ENCODE measurements at places on chromosomes 3 and 15. TPM values are rescaled to one million over a fixed set of nuclear protein-coding genes. Genes with fewer than 3 reads are reported as not detected.

GRCh38 chr3:48694610-48695392 is 9.1 kb upstream of the NCKIPSD start:
- DNase-seq: no peak

- DNase-seq: no peak
Observed at GRCh38 chr3:134216191-134216764, 34.4 kb downstream of the RYK start.

GRCh38 chr3:152724270-152724669 is 110.7 kb upstream of the P2RY1 start:
- DNase-seq: no peak

GRCh38 chr3:183958775-183959174 is 58.9 kb downstream of the ABCC5 start:
- DNase-seq: no peak

GRCh38 chr3:112531358-112531781 is 30.4 kb downstream of the ATG3 start:
- DNase-seq: no peak

GRK7 gene
- polyA plus RNA-seq: not detected

- no peak for DNase-seq
Observed at GRCh38 chr3:18890449-18890848, 257.9 kb upstream of the KCNH8 start.

GOLGA8Q gene
- 0.14 TPM for polyA plus RNA-seq

PLSCR2 gene
- not detected for polyA plus RNA-seq

TYRO3 gene
- polyA plus RNA-seq: 1.1 TPM

ST3GAL6 gene
- polyA plus RNA-seq: 38.9 TPM

COL7A1 gene
- polyA plus RNA-seq: 0.43 TPM

GRCh38 chr3:193301433-193301832 is 60.4 kb downstream of the PLAAT1 start:
- no peak for DNase-seq

- no peak for DNase-seq
Observed at GRCh38 chr3:109984976-109985375, 647.6 kb upstream of the DPPA4 start.

DNA sequence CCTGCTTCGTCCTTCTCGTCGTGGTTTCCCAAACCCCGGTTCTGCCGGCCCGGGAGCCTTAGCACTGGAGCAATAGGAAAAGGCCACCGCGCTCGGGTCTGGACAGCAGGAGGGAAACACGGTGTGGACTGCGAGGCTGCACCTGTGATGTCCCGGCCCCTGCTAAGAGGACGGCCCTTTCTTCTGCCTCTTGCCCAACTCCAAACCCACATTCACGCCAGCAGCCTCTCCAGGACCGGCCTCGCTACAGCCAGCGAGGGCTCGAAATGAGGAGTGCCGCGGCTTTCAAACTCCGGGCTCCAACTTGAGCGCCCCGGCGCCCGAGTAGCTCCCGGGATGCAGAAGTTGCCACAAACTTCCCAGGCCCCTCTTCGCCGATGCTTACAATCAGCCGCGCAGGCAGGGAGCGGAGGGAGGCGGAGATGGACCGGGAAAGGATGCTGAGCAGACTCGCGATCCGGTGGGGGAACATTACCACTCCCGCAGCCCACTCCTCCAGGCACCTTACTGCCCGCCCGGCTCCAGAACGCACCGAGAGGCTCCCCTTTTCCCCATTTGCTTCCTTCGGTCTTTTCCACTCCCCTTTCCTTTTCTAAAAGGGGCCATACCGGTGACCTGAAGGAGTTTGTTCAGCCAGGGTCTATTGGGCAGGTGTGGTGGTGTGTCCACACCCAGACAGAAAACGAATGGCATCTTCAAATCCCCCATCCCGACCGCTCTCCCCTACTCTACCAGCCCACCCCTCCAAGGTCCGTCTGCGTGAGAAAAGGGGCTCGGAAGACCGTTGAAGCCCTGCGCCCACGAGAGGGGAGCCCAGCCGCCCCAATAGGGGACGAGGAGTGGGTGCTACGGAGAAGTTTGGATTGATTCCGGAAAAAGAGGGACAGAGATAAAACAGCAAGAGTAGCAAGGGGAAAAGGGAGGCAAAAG is 18.8 kb upstream of the SATB1 start:
- peak; percentile 39 for DNase-seq

DNA sequence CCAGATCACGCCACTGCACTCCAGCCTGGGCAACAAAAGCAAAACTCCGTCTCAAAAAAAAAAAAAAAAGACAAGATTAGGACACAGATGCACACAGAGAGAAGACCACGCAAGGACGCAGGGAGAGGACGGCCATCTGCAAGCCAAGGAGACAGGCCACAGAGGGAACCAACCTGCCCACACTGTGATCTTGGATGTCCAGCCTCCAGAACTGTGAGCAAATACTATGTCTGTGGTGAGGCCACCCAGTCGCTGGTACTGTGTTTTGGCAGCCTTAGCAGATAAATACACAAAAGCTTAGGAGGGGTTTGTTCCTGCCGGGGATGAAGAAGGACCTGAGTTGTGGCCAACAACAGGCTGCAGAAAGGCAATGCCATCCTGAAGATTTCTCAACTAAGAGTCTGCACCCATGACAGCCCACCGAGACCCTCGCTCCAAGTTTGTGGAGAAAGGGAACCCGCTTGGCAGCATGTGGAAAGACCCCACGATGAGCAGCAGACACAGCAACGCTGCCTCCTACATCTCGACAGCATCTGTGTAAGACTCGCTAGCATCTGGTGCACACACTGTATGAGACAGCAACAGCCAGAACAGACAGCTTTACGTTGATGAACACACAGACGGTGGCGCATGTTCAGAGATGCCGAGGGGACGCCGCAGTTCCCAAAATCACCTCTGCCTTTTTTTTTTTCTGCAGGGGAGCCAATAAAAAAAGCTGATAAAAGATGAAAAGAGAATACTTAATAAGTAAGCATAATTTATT is 13.7 kb downstream of the CYFIP1 start:
- DNase-seq: no peak

DNA sequence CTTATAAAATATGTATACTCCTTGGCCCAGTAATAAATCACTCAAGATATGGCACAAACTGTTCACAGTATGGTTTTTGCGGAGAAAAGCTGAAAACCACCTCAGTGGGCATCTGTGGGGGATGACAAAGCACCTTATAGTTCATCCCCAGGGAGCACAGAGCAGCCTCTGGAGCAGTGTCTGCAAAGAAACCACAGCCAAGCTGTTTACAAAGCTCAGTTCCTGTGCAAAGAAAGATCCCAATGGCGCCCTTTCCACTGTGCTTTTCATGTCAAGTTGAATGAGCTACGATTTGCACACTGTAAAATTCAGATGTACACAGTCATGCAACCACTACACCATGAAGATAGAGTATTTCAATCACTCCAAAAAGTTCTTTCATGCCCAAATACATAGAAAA is 2.5 kb upstream of the EFCC1 start:
- DNase-seq: no peak

DNA sequence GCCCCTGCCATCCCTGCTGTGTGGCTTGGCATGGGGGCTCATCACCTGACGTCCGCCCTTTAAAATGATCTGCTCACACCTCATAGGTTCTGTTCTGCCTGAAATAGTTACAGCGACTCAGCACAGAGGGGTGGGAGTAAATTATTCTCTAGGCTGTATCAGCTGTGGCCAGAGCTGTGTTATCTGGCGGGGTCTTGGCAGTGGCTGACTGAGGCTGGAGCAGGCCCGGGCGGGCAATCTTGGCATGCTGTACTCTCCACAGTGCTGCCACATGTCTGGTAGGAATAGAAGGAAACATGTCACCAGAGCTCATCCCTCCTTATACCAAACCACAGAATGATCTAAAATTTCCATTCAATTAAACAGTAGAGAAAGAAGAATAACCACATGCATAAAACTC is 499.9 kb upstream of the LMCD1 start:
- no peak for DNase-seq

GRCh38 chr15:74443100-74443909 is 9.5 kb upstream of the SEMA7A start:
- DNase-seq: no peak

GRCh38 chr15:62824111-62825015 is 218.2 kb upstream of the TPM1 start:
- no peak for DNase-seq

GRCh38 chr3:29694783-29695182 is 413.9 kb downstream of the RBMS3 start:
- no peak for DNase-seq

DNA sequence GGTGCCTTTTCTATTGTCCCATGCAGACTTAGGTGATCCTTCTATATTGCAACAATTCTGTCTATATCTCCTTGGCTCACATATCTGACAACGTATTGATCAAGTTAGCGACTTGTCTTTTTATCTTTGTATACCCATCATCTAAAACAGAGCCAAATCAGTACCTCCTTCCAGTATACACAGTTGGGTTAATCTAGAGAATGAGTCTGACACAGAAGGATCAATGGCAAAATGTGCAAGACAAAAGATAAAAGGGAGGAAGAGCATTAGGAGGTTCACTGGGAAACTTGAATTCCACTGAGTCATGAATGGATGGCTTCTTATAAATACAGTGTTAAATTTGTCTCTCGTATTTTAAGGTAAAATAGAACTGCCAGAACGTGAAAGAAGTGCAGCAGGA is 6.0 kb downstream of the AADAC start:
- no peak for DNase-seq

DNA sequence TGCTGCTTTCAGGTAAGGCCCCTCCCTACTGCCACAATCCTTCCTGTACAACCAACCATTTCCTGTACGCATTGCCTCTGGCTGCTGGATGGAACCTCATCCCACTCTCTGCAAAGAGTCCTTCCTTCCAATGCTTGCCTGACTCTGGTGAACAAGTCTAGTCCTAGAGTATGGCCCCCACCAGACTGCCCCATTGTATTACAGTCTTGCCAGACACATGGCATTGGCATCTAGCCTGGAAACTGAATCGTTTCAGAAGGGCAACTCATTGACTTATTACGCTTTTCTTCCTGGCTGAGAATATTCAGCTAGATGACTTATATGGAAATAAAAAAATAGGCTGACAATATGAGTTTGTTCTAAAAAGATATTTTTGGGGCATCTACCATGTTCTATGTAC is 170.3 kb downstream of the SUCLG2 start:
- DNase-seq: no peak

- no peak for DNase-seq
Observed at GRCh38 chr3:185503521-185503920, 4.7 kb upstream of the TMEM41A start.

GRCh38 chr3:131053043-131053859 is 26.6 kb downstream of the NEK11 start:
- no peak for DNase-seq

MYO5C gene
- polyA plus RNA-seq: 1.9 TPM

- no peak for DNase-seq
Observed at GRCh38 chr3:171806200-171807128, 3.8 kb downstream of the PLD1 start.

CYP19A1 gene
- not detected for polyA plus RNA-seq

ECE2 gene
- not detected for polyA plus RNA-seq

DNA sequence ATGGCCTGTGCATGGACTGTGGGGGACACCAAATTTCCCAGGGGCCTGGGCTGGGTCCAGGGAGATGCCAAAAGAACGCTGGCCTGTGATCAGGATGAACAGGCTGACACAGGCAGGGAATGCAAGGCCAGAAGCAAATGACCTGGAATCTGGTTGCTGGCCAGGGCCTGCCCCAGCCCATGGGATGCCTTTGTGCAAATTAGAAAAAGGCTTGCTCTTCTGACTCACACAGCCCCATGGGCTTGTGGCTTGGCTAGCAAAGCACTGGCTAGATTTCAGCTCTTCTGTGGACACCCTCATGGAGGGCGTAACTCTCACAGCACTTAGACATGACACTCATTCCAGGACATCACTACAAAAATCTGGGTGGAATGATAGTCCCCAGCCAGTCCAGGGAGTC is 356.0 kb downstream of the SHQ1 start:
- DNase-seq: no peak

OR5K2 gene
- polyA plus RNA-seq: not detected

DNA sequence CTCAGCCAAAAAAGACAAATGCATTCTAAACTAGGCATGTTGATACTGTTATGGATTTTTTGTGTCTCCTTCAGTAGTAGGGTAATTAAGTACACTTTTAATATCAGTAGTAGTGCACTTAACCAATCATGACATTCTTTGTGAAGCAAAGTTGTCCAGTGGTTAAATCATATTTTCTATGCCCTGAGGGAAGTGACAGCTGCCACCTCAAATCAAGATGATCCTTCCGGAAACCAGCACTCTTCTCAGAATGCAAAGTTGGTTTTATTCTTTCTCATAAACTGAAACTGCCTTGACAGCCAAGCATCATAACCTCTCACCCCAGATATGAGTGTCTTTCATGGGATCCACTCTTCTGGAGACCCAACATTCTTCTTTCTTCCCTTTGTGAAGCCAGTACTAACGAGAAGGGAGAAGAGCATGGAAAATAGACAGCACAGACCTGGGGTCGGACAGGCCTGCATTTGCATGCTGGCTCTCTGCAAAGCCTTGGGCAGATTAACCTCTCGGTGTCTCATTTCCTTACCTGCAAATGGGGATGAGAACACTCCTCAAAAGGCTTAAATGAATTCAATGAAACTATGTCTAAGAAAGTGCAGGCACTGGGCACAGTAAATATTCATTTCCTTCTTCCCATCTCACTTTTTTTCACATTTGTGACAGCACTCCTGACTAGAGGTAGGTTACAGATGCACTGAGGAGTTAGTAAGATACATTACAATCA is 13.2 kb downstream of the AAGAB start:
- no peak for DNase-seq

- DNase-seq: no peak
Observed at GRCh38 chr3:69033470-69033869, 18.7 kb downstream of the TMF1 start.

DNA sequence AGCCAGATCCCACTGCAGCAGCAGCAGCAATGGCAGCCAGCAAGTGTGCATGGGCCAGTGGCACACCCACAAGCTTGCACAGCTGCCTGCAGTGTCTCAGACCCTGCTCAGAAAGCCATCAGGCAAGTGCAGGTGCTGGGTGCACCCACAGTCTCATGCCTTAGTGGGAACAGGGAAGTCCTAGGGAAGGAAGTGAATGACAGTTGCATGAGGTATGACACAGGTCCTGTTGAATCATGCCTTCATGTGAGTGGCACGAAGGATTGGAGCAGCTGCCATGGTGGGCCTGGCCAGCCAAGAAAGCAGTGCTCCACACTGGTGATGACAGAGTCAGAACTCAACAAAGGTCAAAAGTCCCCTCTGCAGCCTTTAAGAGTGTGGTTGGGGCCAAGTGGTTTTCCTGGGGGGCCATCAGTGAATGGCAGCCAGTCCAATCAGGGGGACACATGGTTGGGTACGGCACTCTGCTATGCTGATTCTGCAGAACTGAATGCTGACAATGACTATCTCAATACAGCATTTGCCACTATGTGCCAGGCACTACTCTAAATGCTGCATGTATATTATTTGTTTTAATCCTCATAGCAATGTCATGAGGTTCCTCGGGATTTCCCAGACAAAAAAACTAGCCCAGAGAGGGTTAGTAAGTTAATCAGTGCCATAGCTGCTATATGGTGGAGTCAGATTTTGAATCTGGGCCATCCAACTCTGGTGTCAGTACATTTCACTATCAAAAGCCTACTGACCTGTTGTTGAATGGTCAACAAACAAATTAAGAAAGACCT is 94.3 kb downstream of the AQP9 start:
- no peak for DNase-seq

Measured in liver (tissue), 10 donors.